Effector CD8-positive, alpha-beta T cell (primary cell): ENCODE measurements at places on chromosomes 16 and 17.

DNA sequence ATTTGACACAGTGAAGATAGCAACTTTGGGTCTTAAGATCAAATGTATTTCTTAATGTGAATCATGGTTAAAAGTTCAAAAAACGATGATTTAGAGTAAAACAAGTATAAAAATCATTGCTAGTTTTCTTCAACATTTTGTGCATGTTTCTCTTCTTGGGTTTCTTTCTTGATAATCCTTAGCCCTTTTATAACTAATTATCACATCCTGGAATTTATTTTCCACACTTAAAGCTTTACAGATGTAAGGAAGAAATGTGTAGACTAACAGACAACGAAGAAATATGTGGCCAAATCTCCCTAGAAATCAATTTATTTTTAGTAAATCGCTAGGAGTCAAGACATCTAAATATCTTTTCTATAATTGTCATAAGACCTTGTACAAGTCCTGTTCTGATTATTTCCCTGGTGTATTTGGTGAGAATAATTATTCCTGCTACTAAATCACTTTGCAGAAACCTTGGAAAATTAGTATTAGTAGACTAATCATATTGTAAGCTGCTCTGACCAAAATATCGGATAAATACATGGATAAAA lies 4.9 kb downstream of the NACA2 start:
- DNase-seq = no peak

GRCh38 chr16:55171241-55171640 lies 152.8 kb upstream of the IRX6 start:
- no peak for DNase-seq

DNA sequence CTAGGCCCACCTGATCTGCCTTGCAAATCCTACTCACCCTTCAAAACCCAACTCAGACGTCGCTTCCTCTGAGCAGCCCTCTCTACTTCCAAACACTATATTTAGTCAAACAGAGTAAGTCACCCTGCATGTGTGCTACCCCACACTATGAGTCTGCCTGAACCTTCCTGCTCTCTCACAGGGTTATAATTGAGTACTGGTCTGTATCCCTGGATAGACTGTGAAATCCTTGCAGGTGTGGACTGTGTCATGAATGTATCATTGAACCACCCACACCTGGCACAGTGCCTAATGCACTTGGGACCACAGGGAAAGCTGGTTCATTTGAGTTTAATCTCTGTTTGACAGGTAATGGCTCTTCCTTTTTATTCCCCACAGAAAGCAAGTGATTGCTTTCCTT lies 3.4 kb downstream of the FBXO39 start:
- no peak for DNase-seq

- DNase-seq = no peak
Measured at GRCh38 chr17:30534938-30535921, 58.0 kb downstream of the GOSR1 start.

GRCh38 chr17:48502901-48503300 lies 27.9 kb downstream of the HOXB1 start:
- no peak for DNase-seq

GRCh38 chr16:65689726-65690125 lies 567.9 kb upstream of the CDH11 start:
- DNase-seq = no peak
